ENCODE measurements at places on chromosomes 11 and 22. TPM values are rescaled to one million over a fixed set of nuclear protein-coding genes. Genes with fewer than 3 reads are reported as not detected.

- DNase-seq, result no peak
Observed at GRCh38 chr22:38645430-38645829, 10.8 kb downstream of the FAM227A start.

DNA sequence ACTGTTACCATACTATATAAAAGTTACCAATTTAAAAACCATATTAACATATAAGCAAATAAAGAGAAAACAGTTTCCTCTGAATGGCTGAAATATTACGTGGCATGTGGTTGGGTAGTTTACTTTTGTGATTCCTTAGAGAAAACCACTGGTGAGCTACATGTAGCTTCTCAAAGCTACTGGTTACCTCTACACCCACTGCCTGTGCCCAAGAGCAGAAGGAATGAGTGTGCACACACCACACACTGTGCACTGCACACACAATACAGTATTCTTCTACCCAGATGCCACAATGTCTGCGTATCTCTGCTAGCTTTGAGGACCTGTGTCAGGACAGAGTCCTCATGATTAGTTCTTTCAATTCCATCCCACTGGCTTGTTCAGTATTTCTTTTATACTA lies 25.5 kb upstream of the YPEL1 start:
- peak; percentile 56 for DNase-seq

GRCh38 chr11:48142889-48143288 lies 73.7 kb upstream of the OR4B1 start:
- no peak for DNase-seq

GRCh38 chr11:104892723-104893511 lies 5.3 kb downstream of the CASP12 start:
- DNase-seq, result peak; percentile 45

RELT gene
- 5.2 TPM for total RNA-seq

PSMC3 gene
- total RNA-seq, result 130 TPM

RBFOX2 gene
- 177 TPM for total RNA-seq

All from astrocyte (in vitro differentiated cells and primary cell).